NCI-H524 treated with DMSO at 0.1 percent for 48 hours (cell line): ENCODE measurements at places on chromosomes 3 and 15.

- no peak for DNase-seq
Observed at GRCh38 chr3:53171827-53172505, 11.0 kb downstream of the PRKCD start.

GRCh38 chr15:87145696-87146095 lies 1066.0 kb downstream of the AGBL1 start:
- no peak for DNase-seq

GRCh38 chr3:73784686-73785392 lies 160.1 kb upstream of the PDZRN3 start:
- no peak for DNase-seq

GRCh38 chr15:58593870-58594269 lies 155.6 kb downstream of the ADAM10 start:
- no peak for DNase-seq

GRCh38 chr3:166444756-166445155 lies 607.5 kb upstream of the BCHE start:
- DNase-seq, result no peak

- DNase-seq, result no peak
Observed at GRCh38 chr15:62494197-62494596, 329.1 kb upstream of the C2CD4B start.

- no peak for DNase-seq
Observed at GRCh38 chr15:90191344-90191687, 9.8 kb upstream of the SEMA4B start.

GRCh38 chr15:93837450-93837849 lies 393.9 kb upstream of the MCTP2 start:
- DNase-seq, result no peak

DNA sequence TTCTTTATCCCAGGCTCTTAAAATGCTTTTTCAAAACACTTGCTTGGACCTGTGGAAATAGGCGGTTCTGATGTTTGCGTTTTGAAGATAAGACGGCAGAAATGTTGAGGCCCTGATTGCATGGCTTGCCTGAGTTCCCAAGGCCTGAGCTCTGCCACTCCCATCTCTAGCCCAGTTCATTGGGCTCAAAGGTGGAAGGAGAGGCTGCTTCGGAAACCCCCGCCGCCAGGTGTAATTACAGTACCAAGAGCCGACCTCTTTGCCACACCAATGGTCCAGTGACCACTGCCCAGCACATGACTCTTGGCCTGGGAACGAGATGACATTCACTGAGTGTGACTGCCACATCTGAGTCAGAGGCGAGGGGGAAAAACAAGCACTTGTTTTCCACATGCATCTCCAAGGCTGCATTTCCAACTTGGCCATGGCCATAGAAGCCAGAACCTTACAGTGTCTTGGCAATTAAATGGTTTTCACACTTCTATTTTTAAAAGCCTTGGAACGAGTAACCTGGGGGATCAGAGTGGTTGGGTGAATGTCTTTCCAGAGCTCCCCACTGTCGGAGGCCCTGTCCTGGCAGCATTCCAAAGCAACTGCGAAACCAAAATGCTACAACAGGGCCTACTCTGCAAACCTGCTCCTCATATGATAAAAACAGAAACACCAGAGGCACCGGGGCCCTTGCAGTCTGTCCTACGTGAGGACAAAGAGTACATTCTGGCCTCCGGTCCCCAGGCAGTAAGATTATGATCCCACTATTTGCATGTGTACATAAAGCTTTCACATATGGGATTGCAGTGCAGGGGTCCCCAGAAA lies 63.8 kb upstream of the CGNL1 start:
- no peak for DNase-seq

GRCh38 chr3:54047568-54047967 lies 74.8 kb upstream of the CACNA2D3 start:
- no peak for DNase-seq

DNA sequence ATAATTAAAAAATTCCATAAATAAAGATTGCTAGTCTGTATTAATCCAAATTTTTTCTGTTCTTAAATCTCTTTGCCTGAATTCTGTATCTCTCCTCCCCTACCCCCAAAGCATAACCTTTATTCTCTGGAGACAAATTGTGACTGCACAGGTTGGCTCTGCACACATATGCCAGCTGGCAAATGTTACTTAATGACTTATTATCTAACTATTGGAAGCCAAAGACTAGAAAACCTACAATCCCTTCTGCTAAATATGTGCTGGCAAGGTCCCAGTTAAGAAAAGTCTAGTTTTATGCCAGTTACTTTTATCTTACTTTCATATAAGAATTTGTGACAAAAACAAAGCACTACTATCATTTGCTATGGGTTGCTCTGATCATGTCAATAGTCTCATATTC lies 569.3 kb downstream of the MECOM start:
- peak; percentile 6 for DNase-seq

DNA sequence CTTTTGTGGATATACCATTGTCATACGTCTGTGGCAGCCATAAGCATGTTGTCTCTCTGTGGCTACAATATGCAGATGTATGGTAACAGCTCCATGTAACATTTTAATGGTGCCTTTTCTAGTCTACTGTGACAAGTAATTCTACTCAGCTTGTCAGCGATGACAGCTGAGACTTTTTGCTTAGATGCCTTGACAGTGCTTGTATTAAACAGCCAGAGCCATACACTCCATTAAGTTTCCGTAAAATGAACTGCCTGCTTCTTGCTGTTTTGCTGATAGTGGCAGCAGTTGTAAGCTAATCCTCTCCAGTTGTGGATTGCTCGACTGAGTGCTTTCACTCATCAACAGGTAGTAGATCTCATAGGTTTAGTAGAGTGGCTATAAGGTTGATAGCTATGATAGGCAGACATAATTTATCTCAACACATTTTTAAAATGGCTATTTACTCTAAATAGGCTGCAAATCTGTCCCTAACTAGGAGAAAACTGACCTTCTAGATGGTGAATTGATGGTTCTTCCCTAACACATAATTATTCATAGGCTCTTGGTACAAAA lies 260.2 kb upstream of the NAALADL2 start:
- no peak for DNase-seq

DNA sequence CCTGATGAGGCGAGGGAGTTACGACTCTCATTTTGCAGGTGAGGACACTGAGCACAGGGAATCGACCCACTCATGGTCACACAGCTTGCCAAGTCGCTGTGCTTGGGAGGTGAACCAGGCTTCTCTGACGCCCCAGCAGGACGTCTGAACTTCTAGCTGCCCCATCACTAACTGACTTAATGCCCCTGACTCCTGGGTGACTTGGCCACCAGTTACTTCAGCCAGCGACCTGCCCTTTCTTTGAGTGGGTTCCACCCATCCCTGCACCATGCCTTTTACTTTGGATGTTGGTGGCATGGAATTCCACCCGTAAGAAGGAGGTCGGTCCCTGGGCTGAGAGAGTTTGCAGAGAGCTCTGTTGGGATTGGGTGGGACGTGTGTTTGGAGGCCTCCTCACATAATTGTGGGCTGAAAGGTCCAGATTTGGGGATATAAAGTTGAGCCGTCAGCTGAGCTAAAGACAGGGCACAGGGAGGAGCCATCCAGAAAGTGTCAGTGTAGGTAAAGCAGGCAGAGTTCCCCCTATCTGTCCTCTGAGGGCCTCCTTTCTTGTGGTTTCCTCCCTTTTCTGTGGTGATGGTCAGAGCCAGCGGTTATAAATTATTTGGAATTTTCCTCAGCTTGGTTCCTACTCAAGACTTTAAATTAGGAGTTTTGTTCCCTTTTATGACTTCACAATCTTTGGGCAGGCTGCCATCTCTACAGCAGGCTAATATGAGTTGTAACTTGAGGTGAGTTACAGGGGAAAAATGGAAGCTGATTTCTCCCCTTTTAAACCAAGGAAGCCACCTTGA lies 55.0 kb downstream of the FLNB start:
- DNase-seq, result no peak

GRCh38 chr3:48026951-48027908 lies 11.0 kb upstream of the MAP4 start:
- no peak for DNase-seq

GRCh38 chr3:17946619-17947018 lies 204.2 kb upstream of the TBC1D5 start:
- no peak for DNase-seq

DNA sequence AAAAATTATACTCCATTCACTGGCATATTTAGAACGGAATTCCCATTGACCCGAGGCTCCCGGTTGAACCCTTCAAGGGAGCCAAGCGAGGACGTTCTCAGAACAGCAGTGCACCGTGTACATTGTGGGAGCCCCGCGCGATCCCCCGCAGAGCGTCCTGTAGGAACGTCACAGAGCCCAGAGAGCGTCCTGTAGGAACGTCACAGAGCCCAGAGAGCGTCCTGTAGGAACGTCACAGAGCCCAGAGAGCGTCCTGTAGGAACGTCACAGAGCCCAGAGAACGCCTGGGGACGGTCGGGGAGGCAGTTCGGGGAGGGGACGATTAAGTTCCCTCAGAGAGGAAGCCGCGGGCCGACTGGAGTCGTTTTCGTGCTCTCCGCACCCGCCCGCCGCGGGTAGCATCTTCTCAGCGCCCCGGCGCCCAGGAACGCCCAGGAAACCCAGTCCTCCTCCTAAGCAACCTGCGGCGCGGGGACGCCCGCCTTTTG lies 506 bp upstream of the ATP1B3 start:
- no peak for DNase-seq

GRCh38 chr3:23590424-23591273 lies 215.1 kb upstream of the UBE2E1 start:
- no peak for DNase-seq

DNA sequence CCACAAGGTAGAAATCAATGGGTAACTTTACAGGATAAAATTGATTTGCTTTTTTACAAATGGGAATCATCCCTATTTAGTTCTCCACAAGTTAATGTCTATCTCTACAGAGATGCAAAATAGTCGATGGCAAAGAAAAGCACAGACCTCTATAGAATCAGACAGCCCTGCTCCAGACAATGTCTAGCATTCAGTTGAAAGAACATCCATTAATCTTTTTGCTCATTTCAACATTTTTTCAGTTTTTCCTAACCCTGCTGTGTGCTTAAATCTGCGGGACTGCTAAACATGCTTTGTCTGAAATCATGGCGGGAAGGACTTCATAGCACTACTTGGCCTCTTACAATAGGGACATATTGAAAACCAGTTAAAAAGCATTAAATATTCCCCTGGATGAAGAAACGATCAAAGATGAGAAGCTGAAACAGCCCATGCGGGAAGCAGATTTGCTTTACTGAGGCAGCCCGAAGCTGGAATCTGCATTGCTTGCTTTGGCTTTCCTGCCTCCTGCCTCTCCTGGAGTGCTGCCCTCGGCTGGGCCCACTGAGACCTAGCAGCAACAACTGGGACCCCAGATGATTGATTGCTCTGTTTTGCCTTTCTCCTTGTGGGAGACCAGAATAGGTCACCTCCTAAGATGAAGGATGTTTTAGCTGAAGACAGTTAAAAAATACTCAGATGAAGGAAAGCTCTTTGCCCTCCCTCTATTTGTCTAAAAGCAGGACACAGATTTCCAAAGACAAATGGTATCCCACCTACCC lies 38.5 kb upstream of the RASGRP1 start:
- no peak for DNase-seq

DNA sequence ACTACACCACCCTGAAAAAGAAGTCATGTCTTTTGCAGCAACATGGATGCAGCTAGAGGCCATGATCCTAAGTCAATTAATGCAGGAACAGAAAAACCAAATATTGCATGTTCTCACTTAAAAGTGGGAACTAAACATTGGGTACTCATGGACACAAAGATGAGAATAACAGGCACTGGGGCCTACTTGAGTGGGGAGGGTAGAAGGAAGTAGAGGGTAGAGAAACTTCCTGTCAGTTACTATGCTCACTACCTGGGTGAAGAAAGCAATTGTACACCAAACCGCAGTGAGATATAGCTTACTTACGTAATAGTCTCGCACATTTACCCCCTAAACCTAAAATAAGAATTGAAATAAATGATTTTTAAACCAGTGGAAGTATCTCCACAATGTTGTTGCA lies 480.5 kb upstream of the ARRDC4 start:
- no peak for DNase-seq

DNA sequence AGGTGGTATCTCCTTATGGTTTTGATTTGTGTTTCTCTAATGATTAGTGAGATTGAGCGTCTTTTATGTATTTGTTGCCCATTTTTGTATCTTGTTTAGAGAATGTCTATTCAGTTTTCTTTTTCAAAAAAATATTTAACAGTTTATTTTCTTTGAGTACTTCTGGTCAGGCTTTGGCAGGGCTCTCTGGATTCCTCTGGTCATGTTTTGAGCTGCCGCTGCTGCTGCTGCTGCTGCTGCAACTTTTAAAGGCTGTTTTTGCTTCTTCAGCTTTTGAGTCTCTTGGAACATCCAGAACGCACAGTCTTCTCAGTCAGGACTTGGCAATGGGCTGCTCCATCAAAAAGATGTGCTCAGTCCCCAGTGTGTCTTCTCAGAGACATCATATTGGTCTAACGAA lies 40.1 kb downstream of the REC114 start:
- DNase-seq, result no peak

GRCh38 chr3:114711321-114711886 lies 417.6 kb downstream of the TIGIT start:
- DNase-seq, result no peak

DNA sequence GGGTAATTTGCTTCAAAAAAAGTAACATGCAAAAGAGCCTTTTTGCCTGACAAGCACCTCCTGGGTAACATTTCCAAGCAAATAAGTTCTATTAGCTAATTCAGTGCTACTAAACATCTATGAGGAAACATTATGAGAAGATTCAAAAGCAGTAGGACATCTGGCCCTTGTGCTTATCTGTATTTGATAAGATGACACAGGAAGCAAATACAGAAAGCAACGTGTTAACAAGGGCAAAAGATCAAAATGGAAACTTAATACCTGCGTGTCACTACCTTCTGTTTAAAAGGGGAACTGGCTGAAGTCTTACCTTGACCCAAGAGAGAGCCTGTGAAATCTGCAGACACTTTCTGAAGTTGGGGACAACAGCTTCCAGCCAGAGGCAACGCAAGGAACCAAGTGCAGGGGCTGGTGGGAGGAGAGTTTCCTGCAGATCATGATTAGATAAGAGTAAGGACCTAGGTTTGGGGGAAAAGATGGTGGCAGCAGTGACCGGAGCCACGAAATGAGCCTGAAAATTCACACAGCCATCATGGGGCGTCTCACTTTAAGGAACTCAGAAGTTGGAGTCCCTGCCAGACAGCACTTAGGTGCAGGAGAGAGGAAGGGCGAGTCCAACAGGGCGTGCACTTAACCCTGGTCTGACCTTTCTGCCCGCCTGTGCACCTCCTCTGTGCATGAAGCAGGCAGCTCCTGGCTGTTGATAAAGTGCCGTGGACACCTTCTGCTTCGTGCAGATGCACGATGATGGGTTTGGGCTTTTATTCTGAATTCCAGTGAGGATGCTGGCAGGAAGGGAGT lies 153.6 kb upstream of the BHLHE40 start:
- no peak for DNase-seq

- DNase-seq, result no peak
Observed at GRCh38 chr15:77784361-77785292, 151.9 kb upstream of the LINGO1 start.

GRCh38 chr3:45921158-45922038 lies 21.9 kb upstream of the CXCR6 start:
- DNase-seq, result no peak

- no peak for DNase-seq
Observed at GRCh38 chr15:51240066-51240465, 98.3 kb downstream of the CYP19A1 start.

- DNase-seq, result no peak
Observed at GRCh38 chr3:96449803-96450202, 364.6 kb upstream of the EPHA6 start.
